ENCODE measurements at places on chromosomes 2 and 18.

DNA sequence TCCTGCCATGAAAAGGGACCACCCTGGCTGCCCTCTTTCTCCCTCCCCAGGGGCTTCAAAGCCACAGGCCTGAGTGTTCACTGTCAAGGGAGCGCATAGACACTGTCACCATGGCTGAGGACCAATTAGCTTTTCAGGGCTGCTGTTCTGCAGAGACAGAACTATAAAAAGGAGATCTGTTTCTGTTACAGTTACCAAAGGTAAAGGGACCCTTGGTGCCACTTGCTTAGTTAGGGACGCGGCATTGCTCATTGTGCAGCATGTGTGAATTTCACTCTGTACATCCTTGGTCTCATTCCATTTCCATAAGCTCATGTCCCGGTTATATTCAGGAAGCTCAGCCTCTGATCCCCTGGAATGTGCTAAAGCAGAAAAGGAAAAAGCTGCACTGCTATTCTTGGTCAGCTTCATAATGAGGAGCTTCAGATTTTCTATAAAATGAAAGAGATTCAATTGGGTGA lies 55.5 kb upstream of the RNF152 start:
- DNase-seq: no peak

GRCh38 chr18:36467614-36468013 lies 170.1 kb downstream of the FHOD3 start:
- DNase-seq: no peak

DNA sequence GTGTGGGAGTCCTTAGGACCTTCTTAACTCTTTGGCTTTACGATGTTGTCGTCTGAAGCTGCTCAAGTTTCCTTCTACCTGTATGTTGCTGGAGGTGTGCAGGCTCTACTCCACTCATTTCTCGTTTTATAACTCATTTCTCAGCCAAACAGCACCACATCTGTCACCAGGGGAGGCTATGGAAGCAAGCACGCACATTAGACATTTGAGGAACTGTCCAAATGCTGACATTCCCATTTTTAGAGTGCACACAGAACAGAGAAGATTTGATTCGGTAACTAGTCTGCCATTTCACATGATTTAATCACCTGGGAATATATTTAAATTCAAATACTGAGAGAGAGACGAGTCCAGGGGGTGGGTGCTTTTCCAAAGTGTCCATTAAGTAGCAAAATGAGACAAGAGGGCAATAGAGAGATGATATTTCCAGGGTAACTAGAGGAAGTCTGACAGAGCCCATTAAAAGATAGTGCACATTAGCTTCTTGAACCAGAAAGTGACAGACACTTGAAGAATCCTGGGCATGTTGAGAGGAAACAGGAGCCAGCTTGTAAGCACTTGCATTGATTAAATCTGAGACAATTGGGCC lies 793.3 kb downstream of the TDRD15 start:
- no peak for DNase-seq

- peak; percentile 44 for DNase-seq
These were observed 155.0 kb downstream of the ARHGAP15 start for GRCh38 chr2:143284087-143284675.

DNA sequence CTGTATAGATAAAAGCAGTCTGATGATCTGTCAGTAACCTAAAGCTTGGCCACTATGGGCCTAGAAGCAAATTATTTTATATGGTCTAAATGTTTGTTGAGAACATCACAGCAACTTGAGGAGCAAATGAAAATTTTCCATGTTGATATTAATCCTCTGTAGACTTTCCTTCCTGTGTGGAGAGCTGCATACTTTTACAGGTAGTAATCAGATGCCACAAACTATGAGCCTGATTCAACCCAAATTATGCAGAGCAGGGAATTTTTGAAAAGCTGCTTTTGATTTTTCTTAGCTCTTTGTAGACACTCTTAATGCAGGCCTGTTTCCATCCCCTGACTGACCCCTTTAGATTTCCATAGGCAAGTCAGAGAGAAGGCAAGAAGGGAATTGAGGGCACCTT lies 17.3 kb downstream of the PAX3 start:
- DNase-seq: no peak

DNA sequence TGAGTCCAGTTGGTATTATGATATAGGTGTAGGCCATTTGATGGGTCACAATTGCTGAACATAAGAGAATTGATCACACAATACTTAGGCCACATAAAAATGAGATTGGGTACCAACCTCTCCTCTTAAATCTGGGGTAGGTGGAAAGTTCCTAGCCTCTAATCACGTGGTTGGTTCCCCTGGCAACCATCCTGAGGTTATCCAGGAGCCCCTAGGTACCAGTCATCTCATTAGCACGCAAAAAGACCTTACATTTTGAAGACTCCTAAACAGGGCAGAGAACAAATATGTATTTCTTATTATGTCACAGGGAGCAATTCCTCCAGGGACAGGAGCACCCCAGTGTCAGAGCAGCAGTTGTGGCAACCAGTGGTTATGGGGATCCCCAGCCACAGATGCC lies 12.7 kb upstream of the SELENOI start:
- no peak for DNase-seq

DNA sequence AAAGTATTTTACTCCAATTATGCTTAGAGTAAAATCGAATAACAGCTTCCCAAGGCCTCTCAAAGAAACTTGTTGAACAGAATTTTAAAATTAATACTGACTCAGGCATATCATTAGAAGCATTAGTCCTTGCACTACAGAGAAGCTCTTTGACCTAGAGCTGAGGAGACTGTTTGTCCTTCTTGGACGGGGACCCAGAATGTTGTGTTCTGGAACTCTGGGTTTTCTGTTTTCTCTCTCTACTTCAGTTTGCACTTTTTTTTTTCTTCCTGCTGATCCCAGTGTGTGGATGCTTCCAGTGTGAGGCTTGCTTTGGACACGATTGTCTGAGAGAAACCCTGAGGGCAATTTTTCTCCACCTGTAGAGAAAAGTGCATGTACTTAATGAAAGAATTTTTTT lies 847.6 kb downstream of the SOCS6 start:
- no peak for DNase-seq

DNA sequence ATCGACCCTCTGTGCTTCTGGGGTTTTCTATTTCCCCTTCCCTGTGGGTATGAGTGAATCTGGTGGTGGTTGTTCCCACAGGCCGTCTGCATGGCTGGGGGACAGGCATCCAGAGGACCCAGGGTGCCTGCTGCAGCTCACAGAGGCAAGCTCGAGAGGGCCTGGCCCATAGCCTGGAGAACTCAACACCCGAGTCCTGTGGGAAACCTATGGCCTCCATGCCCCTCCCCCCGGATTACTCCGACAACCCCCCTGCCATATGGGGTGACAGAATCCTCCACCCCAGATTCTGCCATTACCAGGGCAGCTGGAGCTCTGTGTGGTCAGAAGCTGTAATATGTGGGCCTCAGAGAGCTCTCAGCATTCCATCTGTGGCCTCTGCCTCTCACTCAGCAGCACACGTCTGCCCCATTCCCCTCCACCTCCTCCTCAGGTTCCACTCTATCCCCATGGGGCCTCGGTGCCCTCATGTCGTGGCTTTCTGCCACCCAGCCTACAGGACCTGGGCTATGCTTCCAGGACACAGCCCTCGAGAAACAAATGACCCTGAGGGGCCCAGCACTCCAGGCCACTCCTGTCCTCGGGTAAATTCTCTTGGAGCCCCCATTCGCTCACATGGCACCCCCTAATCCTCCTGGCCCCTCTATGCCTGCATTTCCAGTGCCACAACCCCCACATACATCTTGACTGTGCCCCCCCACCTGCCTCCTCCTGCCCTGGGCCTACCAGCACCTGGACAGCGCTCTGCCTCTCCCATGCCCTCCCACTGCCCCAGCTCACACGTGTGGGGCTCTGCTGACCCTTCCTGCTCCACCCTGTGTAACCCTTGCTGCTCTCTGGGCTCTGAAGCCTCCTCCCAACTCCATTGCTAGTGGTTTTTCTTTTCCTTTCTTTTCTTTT lies 3.6 kb downstream of the MZT2A start:
- no peak for DNase-seq

DNA sequence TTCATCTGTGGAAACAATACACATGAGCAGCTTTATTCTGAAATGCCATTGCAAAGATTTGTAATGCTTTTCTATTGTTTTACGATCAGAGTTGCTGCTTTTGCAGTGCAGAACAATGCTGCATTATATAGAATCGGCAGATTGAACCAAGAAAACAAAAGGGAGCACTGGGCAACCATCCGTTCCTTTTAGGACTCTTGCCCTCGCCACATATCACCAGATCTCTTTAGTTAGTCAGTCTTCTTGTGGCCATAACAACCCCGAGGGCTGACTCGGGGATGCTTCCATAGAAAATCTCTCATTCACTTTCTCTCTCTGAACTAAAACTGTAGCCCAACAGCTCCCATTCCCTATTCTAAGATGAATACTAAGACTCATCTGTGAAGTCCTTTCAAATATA lies 340.4 kb downstream of the NRXN1 start:
- DNase-seq: no peak

DNA sequence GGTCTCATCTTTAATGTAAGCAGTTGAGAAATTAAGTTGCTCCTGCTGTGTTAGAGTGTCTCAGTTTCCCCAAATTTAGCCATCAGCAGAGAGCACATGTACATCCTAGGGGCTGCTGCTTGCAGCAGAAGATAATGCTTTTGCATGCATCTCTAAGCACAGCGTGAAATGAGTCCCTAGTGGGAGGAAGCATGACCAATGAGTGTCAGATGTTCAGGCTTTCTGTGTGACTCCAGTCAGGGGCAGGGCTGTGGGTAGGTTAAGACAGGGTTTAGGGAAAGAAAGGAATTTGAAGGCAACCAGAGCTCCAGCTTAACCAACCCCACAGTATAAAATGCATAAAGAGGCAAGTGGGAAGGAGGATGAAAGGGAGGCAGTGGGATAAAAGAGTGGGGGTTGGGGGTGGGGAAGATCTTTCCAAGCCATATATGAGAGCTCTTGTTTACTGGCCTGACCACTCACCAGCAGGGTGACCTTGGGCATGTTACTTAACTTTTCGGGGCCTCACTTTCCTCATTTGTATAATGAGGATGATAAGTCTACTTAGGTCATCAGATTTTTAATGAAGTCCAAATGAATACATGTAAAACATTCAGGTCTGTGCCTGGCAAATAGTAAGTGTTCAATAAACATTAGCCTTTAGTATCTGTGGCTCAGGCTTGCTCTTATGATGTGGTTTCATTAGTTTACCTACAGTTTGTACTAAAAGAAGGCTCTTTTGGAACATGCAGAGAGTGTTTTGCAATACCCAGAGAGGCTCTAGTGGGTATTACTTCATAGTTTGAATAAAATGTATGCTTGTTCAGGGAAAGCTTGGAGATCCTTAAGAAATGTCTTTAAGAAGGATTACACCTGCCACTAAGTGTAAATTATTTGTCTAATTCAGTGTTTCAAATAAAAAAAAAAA lies 42.7 kb upstream of the PELI1 start:
- peak; percentile 63 for DNase-seq

GRCh38 chr2:17822445-17823117 lies 6.3 kb downstream of the MSGN1 start:
- DNase-seq: no peak

DNA sequence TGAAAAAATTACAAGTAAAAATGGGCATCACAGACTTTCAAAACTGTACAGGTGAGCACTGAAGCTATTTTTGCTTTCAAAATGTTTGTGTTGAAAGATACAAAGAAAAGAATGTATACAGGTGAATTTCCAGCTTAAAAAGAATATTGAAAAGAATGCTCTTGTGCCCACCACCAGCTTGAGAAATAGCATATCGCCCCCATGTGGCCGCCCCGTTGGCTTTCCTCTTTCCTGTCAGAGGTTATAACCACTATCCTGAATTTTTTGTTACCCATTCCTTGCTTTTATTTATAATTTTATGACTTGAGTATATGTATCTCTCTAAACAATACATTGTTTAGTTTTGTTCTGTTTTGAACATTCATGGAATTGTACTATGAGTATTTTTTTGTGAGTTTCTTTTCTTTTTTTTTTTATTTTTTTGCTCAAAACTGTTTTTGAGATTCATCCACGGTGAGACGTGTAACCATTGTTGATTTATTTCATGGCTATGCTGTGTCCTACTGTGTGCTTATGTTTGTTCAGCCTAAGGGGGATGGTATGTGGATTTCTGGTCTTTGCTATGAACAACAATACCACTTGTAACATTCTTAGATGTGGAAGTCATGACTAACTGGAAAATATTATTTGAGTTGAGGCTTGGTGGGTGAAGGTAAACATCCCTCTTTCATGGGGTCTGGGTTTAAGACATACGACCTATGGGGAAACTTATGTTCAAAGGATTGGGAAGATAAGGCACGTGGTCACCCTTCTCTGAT lies 11.6 kb downstream of the TRPM8 start:
- no peak for DNase-seq

DNA sequence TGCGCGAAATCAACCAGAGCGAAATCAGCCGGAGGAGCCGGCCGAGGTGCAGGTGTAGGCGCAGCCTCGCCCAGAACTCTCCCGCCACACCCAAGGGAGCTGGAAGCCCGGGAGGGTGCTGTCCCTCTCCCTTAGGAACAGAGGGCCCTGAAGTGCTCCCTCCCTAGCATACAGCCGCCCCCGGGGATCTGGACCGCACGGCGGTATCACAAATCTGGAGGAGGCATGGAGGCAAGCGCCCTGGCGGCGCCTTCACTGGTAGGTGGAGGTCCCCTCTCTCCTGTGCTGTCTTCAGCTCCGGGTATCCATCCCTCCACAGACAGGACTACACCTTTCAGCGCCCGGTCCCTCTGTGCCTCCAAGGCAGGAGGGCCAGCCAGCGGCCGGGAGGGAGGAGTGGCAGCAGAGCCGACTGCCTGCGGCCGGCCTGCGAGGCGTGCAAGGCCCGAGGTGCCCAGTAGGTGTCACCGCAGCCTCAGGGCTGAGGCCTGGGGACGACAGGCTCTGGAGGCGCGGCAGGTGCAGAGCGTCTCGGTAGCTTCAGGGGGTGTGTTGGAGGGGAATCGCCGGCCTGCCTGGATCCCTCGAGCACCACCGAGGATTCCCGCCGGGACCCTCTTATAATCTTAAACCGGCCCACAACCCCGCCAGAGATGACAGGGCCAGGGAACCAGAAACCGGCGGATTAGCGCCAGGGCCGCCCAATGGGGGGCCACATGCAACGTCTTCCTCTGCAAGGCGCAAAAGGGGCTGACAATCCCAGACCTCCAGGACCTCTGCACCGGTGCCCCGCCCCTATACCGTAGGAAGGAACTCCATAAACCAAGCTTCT lies 2.8 kb downstream of the IHH start:
- DNase-seq: peak; percentile 57

Data from inflammatory macrophage (primary cell).